ENCODE measurements at places on chromosomes 5 and 9. TPM values are rescaled to one million over a fixed set of nuclear protein-coding genes. Genes with fewer than 3 reads are reported as not detected.

- DNase-seq = no peak
These were observed 1300.5 kb upstream of the DMAC1 start for GRCh38 chr9:9100070-9100469.

DNA sequence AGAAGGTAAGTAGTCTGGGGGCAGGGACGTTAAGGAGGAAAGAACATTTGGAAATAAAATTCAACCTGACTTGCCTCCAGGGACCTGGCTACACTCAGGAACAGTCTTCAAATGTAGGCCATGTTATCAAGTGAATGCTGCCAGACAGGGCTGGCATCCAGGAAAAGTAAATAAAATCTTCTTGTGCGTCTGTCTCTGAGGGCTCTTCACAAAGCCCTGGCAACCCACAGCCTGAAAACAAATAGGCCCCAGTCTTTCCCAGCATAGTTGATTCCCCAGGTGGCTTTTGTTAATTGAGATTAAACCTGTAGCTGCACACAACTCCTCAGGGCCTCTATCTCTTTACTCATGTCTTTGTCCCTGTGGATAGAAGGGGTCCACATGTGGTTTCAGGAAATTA is 55.4 kb downstream of the STK32A start:
- no peak for DNase-seq

ITK gene
- total RNA-seq = 15.2 TPM

GRCh38 chr5:82255844-82256243 is 22.3 kb downstream of the RPS23 start:
- DNase-seq = no peak

LEAP2 gene
- 0.74 TPM for total RNA-seq

GDNF gene
- not detected for total RNA-seq

ARSI gene
- 2.7 TPM for total RNA-seq

GRCh38 chr5:149387982-149388381 is 8.9 kb upstream of the IL17B start:
- no peak for DNase-seq
